Activated T-cell treated with anti-CD3 and anti-CD28 coated beads for 1 hour (primary cell): ENCODE measurements at places on chromosomes 11 and 22.

DNA sequence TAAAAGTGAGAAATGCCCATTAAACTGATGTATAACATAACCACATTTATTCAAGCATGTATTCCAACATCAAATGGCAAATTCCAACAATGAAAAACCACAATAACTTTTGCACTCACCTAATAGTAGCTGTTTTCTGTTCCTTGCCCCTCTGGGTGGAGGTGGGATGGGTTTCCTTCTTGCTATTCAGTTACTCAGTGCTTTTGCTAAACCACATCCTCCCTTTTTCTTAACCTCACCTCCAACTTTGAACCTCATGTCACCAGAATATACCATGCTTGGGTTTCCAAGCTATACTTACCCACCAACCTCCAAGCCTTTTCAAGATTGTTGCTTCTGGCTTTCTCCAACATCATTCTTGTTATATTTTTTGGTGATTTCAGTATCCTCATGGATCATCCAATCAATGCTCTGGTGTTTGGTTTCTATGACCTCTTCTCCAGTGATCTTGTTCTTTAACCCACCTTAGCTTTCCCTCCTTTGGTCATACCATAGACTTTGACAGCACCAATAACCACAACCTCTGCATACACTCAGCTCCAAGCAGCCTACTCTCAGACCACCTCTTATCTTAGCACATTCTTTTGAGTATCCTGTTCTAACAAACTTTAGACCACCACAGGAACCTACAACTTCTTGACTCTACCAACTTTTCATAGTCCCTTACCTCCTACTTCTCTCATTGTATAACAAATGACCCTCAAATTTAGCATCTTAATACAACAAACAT, 3.2 kb upstream of the CCDC15 start:
- DNase-seq: no peak

GRCh38 chr11:66417000-66417399, 3.8 kb upstream of the NPAS4 start:
- no peak for DNase-seq

DNA sequence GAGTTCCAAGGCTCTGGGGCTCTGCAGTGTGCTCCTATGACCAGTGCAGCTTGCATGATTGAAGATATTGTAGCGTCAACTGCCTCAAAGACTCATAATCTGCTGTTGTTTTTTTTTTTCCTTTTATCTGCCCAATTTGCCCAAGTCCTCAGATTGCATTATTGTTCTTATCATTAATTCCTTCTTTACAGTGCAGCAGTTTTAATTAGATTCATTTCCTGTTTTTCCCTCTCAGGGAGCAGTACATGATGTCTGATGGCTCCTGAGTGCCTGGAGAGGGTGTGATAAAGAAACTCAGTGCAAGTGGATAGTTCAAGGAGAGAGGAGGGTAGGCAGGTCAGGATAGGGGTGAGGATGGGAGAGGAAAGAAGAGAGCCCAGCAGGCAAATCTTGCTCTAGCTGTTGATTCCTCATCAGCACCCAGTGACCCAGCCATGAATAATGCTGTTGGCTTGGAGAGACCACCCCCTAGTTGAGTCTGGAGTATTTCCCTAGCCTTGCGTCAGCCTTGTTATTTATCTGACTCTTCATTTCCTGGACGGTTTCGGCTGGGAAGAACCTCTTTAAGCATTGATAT, 219.6 kb upstream of the SESN3 start:
- DNase-seq: no peak

DNA sequence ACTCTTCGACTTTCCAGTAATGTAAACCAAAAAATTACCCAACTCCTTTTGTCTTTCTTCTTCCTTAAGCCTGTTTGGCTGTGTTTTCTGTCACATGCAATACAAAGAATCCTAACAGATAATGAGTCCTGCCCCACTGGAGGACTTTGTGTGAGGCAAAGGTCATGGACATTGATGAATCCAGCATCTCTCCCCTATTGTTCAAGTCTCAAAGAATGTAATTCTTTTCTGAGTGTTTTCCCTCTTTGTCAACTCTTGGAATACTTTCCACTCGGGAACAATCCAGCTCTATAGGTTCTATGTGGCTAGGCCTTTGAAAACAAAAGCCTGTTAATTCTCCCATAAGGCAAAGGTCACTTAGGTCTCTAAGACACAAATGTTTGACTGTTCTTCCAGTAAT, 100.7 kb downstream of the FAR1 start:
- DNase-seq: no peak

- no peak for DNase-seq
Measured at GRCh38 chr11:1494650-1495049, 8.1 kb upstream of the MOB2 start.

DNA sequence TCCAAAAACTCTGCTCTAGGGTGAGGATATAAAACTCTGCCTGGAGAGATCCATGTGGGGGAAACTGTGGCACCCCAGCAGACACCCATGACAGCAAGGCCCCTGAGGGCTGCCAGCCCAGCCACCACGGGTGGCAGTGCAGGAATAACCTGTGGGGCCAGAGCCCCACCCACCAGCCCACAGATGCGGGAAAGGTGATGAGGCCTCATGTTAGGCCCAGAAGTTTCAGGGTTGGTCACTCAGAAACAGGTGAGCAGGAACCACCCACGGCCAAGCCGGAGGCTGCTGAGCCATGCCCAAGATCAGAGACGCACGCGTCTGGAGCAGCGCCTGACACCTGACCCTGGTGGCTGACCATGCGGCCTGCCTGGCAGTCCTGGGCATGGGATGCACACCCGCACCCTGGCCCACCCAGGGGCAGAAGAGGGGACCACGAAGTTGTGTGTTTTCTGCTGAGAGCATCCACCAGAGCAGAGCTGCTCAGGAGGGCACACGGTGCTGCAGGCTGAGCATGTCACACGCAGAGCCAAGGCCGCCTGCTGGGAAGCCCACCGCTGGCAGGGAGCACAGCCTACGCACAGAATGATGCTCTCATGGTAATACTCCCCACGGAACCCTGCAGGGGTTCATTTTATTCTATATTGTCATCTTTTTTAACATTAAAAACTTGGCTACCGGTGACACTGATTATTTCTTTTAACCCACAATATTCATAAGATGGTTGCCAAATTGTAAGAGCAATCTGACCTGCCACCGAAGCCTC, 41.2 kb downstream of the DUSP8 start:
- DNase-seq: no peak
